Stimulated activated CD8-positive, alpha-beta memory T cell treated with anti-CD3 and anti-CD28 coated beads, Interleukin-12 subunit alpha, Interleukin-12 subunit beta, amount 100 ng/mL, for 1 hour (primary cell): ENCODE measurements at places on chromosomes 12 and 14.

DNA sequence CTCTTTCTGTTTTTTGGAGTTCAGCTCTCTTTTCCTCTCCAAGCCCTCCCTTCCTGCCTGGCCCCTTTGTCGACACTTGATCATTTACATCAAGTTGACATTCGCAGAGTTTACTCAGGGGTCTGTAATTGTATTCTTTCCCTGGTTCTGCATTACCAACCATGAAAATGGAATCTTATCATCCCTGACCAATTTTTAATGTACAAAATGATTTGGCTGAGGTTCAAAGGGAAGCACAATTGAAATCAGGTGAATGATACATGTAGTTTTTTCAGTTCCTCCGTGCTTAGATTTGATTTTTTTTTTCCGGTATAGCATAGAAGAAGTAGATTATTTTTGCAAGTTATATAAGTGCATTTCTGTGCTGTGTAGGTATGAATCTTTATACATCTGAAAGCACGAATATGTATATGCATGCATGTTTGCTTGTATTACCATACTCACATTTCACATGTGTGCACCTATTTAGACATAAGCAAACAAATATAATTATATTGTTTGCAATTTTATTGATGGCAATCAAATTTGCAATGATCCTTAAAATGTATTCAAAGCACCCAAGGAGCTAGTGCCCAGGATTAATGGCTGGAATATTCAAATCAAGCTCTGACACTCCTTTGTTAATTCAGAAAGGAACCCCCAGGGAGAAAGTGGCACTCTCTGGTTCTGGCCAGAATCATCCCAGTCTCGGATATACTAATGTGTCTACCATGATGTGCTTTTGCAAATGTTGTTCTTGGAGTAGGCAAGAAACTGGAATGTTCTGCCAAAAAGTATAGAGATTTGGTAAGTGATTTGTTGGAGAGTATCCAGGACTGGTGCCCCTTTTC lies 189.3 kb downstream of the VRK1 start:
- DNase-seq = no peak

DNA sequence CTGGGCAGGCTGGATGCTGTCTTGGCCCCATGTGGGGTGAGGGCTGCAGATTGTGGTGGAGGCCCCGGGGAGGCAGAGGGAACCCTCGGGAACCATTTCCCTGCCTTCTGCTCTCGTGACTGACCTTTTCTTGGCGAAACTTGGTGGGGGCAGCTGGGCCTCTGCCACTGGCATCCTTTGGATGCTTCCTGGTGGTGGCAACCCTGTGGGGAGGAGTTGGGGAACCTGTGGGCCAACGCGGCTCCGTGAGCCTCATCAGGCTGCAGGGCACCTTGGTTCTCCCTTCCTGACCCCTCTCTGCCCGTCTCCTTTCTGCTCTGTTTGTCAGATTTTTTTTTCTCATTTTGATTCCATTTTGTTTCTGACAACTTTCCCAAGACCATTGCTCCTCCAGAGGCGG lies 14.4 kb downstream of the TMEM121 start:
- no peak for DNase-seq

GRCh38 chr12:45483571-45483970 lies 245.9 kb upstream of the ARID2 start:
- DNase-seq = no peak

GRCh38 chr12:47766502-47767215 lies 6.4 kb upstream of the SLC48A1 start:
- no peak for DNase-seq

- DNase-seq = no peak
These were observed 77.6 kb downstream of the SCAF11 start for GRCh38 chr12:45912774-45913173.

GRCh38 chr14:92832137-92832700 lies 38.1 kb downstream of the GOLGA5 start:
- no peak for DNase-seq

GRCh38 chr14:44812672-44813071 lies 149.1 kb downstream of the KLHL28 start:
- DNase-seq = no peak

GRCh38 chr12:77489331-77489970 lies 341.2 kb upstream of the NAV3 start:
- no peak for DNase-seq

GRCh38 chr12:117702741-117703140 lies 266.0 kb downstream of the KSR2 start:
- DNase-seq = no peak

GRCh38 chr12:120734210-120734609 lies 8.6 kb downstream of the ACADS start:
- no peak for DNase-seq

GRCh38 chr12:43858096-43858495 lies 22.2 kb downstream of the TMEM117 start:
- DNase-seq = no peak

DNA sequence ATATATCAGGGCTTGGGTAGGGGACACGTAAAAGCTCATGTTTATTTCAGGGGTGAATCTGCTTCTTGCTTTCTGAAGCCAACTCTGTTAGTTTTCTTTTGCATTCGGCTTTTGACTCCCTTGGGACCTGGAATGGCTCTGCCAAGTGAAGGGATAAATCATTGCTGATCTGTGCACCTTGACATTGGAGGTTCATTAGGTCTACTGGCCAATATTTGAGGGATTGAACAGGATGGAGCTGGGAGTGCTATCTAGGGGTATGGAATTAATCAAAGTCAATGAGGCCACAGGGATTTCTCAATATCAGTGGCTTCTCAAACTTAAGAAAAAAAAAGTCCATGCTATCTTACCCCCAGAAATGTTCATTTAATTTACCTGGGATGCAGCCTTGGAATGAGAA lies 203.5 kb upstream of the RMST start:
- no peak for DNase-seq

DNA sequence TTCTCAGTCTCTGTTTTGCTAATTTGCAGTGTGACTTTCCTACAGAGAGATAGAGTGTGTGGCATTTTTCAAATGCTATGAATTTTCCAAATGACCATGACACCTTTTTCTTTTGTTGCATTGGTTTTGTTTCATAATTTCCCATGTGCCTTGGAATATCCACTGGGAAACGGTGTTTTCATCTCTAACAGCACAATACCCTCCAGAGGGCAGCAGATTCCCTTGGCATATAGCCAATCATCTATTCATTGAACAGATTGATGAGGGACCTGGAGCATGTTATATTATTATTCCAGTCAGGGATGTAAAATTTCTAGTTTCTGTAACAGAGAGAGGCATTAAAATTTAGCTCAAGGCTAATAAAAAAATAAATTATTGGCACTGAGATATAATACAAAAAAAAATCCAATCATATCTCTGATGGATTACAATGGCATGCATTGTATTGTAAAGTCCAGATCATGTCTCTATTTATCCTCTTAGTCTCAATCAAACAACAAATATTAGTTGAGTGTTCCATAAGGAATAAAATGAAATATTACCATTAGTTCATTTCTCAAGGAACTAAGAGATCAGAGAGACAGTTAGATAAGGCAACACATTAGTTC lies 29.6 kb upstream of the NTN4 start:
- DNase-seq = no peak

DNA sequence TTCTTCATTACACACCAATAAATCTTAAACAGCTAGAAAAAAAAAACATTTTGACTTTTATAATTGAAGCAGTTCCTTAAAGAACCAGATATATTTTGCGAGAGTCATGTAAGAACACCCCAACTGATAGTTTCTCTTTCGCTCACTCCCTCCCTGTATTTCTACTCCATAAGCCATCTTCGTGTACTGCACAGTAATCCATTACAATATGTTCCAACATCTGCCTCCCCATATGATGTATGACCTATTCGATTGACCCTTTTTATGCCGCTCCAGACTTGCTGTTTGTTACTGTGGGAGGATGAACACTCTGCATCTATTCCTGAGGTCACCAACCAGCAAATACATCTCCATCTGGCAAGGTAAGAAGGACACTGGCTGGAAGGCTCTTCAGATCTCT lies 331.7 kb downstream of the SOX5 start:
- no peak for DNase-seq

- no peak for DNase-seq
These were observed 71.6 kb downstream of the PDE6H start for GRCh38 chr12:15044471-15044870.

DNA sequence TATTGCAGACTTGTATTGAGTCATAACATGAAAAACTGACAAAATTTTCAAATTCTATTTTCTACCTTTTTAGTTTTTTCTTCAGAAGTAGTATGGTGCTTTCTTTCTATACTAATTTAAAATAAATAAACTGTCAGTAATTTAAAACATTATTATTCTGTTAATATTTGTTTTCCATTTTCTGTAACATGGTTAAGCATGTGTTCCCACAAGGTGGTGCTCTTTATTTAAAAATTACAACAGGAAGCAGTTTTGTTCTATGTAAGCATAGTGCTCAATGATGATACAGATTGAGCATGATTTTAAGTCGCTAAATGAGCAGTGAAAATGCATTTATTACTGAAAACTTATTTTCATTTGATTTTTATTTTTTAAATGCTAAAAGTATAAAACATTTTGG lies 114.6 kb downstream of the PPFIA2 start:
- no peak for DNase-seq

GRCh38 chr12:50043854-50044253 lies 13.5 kb upstream of the ASIC1 start:
- no peak for DNase-seq

DNA sequence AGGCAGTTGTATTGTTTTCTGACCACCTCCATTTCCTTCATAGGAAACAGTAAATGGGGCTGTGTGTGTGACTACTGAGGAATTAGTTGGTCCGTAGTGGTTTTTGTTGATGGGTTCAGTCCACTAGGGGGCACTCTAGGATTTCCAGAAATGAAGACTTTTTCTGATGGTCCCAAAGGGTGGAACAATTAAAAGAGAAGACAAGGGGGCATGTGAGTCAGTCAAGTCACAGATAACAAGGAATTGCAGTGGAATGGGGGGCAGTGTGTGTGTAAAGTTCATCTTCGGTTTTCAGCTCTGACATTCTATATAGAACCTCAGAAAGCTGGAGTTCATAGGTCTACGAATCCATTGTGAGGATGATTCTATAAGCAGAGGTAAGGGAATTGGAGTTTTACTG lies 186.6 kb upstream of the OR4E1 start:
- DNase-seq = no peak

DNA sequence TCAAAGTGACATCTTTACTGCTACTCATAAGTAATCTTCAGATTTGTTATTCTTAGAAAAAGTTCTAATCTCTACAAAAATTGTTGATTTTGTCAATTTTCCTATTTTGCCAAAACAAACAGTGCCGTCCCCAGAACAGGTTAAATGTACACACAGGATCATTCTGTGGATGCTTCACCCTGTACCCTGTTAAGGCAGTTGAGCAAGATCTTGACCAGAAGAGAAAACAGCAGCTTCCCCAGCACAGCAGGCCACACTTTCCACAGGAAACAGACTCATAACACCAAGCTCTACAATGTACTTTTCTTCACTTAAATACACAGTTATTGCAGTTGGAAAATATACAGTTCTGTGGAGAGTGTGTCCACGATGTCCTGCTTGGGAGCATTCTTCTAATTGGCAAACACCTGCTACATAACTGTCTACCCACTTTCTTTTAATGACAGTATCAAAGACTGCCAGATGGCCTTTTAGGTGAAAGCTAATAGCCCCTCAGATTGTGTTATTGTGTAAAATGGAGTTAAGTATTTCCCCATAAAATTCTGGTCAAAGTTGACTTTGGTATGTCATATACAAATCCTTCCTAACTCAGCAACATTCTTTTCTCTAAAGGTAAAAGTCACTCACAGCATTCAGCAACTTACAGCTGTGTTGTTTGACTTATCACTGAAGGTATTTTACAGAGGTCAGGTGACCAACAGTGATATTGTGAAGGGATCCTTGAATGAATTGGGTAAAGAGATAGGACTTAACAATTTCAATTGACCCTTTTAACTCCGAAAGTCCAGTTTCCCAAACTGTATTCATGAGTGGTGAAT lies 77.0 kb downstream of the SEC23A start:
- no peak for DNase-seq

DNA sequence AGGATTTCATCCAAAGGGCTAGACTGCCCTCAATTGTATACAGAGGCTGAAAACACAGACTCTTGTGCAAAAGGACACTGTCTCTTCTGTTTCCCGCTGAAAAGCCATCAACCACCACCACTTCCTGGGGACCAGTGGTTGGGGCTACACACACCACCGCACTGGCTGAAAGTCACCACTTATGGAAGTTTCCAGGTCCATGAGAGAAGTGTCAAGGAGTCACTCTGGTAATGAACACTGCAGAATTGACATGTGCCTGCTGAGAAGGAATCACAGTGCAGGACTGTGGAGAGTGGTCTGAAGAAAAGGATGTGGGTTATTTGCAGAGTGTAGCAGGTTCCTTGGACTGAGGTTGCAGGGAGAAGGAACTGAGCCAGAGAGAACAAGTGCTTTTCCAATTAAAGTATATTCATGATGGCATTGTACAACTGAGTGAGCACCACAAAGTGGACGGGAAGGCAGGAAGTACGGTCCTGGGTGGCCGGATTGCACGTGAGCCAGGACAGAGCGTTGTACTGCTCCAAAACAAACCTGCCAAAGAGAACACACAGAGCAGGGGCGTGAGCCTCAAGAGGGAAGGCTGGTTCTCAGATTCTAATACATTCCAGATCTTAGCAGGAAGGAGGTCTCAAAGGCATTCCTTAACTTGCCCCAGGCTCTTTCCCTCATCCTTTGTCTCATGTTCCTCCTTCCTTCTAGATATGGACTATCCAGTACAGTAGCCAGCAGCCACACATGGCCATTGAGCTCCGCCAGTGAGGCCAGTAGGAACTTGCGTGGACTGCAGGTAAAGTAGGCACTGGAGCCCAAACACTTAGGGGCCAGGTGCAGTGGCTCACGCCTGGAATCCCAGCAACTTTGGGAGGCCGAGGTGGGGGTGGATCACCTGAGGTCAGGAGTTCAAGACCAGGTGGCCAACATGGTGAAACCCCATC lies 316.4 kb downstream of the MED13L start:
- no peak for DNase-seq

DNA sequence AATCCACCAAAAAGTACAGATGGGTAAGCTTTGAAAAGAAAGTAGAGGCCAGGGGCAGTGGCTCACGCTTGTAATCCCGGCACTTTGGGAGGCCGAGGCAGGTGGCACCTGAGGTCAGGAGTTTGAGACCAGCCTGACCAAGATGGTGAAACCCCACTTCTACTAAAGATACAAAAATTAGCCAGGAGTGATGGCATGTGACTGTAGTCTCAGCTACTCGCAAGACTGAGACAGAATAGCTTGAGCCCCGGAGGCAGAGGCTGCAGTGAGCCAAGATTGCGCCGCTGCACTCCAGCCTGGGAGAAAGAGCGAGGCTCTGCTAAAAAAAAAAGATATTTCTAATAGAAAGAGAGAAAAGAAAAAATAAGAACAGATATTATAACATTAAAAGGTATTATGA lies 134.2 kb upstream of the SLCO1C1 start:
- DNase-seq = no peak
